ENCODE measurements at places on chromosomes 12 and 14. TPM values are rescaled to one million over a fixed set of nuclear protein-coding genes. Genes with fewer than 3 reads are reported as not detected.

PRKD1 gene
- 38.7 TPM for total RNA-seq

DNA sequence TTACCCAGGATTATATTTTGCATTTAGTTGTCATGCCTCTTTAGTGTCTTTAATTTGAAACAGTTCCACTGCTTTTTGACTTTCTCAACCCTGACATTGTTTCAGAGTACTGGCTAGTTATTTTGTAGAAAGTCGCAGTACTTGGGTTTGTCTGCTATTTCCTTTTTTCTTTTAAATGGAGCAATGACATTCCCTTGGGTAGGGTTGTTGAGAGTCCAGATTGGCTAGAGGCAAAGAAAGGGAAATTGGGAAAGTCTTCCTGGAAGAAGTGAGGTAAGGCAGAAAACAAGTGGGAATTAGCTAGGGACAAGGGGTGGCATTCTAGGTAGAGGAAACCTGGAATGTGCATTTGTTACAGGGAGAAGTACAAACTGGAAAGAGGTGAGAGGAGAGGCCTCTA is 245.9 kb downstream of the EMP1 start:
- no peak for DNase-seq

OR4L1 gene
- not detected for total RNA-seq

DNA sequence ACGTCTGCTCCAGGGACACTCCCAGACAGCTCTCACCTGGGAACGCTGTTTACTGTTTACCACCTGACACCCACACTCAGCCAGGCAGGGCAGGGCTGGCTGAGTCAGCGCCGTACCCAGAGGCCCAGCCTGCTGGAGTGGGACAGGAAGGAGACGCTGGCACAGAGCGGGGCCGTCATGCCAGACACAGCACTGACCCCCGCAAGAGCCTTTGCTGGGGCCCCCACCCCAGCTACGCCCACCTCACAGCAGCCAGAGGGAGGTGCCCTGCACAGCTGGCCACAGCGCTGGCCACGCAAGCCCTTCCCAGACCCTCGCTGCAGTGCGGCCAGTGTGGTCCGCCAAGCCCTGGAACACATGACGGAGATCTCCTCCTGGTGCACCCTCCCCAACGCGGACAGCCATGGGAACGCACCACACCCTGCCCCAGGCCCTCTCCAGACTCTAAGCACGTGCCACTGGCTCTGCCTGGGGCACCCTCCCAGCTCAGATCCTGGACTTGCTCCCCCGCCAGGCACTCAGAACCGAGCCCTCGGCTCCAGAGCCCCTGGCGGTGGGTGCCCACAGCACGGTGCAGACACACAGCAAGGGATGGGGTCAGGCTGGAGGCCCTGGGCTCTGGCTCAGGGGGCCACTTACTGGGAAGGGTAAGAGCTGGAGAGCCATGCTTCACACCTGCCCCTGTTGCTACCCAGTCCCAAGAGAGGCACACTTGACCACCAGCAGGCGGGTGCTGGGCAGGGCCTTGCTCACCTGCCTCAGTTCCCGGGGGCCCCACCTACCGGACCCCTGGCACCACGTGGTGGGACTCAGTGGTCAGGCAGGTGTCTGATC is 5.7 kb downstream of the AHNAK2 start:
- DNase-seq, result peak; percentile 93

DNA sequence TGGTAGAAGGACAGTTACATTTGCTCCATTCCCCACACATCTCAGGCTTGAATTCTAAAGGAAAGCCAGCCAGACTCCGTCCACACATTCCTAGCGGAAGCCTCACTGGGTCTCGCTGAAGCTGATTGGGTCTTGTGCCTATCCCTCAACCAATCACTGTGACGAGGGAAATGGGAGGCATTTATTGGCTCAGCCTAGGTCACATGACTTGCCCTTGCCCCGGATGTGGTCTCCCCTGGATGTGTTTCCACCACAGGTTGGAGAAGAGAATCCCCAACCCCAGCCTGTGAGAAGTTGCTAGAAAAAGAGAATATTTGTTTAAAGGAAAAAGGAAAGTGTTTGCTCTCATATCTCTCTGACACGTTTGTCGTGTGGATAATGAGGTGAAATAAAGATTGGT is 93.4 kb downstream of the C12orf75 start:
- DNase-seq, result no peak

- no peak for DNase-seq
These were observed 151.3 kb downstream of the ANKS1B start for GRCh38 chr12:99833397-99833796.

GRCh38 chr12:6782119-6782518 is 7.2 kb upstream of the CD4 start:
- DNase-seq, result no peak

CCDC198 gene
- not detected for total RNA-seq

GRCh38 chr12:85580562-85581168 is 255.5 kb downstream of the RASSF9 start:
- DNase-seq, result no peak
